Left lung (tissue), 14 donors: ENCODE measurements at places on chromosomes 11 and 22. TPM values are rescaled to one million over a fixed set of nuclear protein-coding genes. Genes with fewer than 3 reads are reported as not detected.

DNA sequence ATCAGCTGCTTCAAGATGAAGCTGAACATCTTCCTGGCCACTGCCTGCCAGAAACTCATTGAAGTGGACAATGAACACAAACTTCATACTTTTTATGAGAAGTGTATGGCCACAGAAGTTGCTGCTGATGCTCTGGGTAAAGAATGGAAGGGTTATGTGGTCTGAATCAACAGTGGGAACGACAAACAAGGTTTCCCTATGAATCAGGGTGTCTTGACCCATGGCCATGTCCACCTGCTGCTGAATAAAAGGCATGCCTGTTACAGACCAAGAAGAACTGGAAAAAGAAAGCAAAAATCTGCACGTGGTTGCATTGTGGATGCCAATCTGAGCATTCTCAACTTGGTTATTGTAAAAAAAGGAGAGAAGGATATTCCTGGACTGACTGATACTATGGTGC lies 22.2 kb upstream of the BIRC3 start:
- DNase-seq = no peak

- no peak for DNase-seq
These were observed 30.0 kb downstream of the CYB5R2 start for GRCh38 chr11:7643314-7643713.

DNA sequence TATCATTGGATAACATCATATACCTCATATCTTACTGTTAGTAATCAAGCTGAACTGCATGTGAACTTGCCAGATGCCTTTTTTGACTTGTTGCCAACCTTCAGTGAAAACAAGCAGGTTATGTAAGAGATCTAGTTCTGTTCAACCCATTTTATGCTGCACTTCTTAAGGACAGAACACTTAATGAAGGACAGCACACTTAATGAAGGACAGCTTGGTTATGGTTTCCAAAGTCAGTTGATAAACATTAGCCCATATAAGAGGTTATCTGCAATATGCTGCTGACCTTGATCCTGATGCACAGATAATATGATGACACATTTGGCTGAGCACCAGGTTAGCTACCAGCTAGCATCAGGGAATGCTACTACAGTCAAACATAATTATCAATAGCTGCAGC lies 358.7 kb upstream of the PDGFD start:
- no peak for DNase-seq

GRCh38 chr11:102611291-102611690 lies 13.8 kb downstream of the MMP20 start:
- DNase-seq = no peak

The MPPED2 gene
- 0.26 TPM for total RNA-seq

- DNase-seq = no peak
These were observed 58.4 kb downstream of the NTM start for GRCh38 chr11:131428853-131429252.

GRCh38 chr22:19987394-19988306 lies 29.0 kb downstream of the ARVCF start:
- no peak for DNase-seq

The PIH1D2 gene
- total RNA-seq = 2.7 TPM

- DNase-seq = no peak
These were observed 106.2 kb downstream of the IGLL1 start for GRCh38 chr22:23473901-23474300.

The MAP6 gene
- total RNA-seq = 6.6 TPM

DNA sequence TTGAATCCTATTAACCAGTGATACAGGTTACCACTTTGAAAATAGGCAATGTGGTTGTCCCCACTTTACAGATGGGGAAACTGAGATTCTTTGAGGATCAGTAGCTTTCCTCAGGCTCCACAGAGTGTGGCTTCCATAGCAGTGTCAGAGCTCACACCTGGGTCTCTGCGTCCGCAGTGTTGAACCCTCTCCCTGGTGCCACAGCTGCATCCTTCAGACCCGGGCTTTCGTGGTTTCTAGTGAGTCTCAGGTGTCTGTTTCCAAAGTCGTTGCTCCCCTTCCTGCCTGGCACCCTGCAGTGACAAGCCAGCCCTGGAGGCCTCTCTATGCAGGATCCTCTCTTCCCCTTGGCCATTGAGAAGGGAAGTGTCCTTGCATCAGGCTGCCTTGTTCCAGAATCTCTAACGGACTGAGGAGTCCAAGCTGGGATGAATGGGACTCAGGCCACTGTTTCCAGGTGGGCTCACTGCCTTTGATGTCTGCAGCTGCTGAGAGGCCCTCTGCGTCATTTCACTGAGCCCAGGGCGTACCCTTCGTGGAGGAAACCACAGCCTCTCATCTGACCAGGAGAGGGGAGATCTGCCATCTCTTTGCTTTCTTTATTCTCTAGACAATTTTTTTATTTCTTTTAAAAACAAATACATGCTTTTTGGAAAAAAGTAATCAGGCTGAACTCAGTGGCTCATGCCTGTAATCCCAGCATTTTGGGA lies 48.4 kb upstream of the MICAL2 start:
- no peak for DNase-seq

The NTM gene
- 9.5 TPM for total RNA-seq

GRCh38 chr11:34198523-34198922 lies 93.1 kb downstream of the NAT10 start:
- no peak for DNase-seq

- no peak for DNase-seq
These were observed 57.5 kb downstream of the MYEOV start for GRCh38 chr11:69351460-69351859.

DNA sequence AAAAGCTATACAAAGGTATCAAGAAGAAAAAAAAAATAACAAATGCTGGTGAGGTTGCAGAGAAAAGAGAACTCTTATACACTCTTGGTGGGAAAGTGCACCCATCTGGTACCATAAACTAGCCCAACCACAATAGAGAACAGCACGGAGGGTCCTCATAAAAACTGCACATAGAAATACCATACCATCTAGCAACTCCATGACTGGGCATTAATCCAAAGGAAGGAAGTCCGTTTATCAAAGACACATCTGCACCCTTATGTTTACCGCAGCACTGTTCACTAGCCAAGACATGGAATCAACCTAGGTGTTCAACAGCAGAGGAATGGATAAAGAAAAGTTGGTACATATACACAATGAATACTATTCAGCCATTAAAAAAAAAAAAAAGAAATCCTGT lies 10.8 kb upstream of the CLDN5 start:
- no peak for DNase-seq

- no peak for DNase-seq
These were observed 4.6 kb downstream of the APOL4 start for GRCh38 chr22:36197065-36197440.

The TNNT3 gene
- 2.0 TPM for total RNA-seq

DNA sequence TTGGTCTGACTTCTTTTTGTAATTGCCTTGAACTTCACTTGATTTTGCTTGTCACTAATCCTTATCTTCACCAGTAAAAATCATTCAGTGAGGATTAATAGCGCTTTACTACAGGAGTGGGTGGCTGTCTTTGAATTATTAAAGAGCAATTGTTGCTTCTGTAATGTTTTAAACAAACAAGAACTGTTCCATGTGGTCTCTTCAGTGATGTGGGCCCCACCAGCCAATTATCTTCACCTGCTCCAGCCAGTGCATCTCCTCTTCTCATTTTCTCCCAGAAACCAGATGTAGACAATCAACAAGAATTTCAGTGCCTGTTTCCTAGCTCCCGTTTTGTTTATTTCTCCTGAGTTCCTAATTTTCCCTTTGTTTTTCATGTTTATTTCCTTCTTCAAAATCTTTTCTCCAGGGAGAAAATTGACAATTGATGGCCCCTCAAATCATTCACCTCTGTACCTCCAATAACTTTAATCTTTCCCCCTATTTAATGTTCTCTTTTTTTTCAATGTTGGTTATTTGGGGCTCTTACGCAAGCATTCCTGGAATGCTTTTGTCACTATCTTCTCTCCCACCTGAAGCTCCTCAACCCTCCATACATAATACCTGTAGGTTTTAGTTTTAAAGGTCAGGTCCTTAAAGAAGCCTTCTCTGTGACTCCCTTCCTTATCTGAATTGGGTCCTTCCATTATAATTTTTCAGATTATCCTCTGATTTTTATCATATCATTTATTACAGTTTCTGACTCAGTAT lies 115.1 kb downstream of the ARFGAP2 start:
- no peak for DNase-seq

The NLRX1 gene
- total RNA-seq = 15.7 TPM

DNA sequence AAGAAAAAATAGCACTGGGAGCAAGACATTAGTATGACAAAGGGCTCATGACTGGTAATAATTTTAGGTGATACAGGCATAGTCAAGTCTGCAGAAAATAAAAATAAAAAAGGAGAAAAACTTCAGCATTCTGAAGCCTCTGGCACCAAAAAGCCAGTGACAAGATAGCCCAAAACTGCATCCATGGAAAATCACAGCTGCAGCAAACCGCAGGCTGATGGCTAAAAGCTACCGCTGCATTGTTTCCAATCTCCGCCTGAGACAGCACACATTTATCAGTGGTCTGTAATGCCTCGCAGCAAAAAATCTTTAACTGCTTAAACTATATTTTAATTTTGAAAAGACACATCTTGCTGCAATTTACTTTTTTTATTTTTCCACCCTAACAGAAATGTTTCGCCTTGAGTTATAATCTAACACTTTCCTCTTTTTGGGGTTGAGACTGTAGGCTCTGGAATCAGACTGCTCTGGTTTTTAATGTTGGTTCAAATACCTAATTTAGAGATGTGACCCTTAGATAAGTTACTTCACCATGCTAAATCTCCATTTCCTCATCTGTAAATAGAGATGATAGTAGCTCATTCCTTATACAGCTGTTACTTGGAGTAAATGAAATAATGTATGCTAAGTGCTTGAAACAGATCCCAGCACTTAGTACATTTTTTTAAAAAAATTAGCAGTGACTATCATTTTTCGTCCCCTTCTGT lies 42.0 kb upstream of the FIBIN start:
- peak; percentile 40 for DNase-seq

DNA sequence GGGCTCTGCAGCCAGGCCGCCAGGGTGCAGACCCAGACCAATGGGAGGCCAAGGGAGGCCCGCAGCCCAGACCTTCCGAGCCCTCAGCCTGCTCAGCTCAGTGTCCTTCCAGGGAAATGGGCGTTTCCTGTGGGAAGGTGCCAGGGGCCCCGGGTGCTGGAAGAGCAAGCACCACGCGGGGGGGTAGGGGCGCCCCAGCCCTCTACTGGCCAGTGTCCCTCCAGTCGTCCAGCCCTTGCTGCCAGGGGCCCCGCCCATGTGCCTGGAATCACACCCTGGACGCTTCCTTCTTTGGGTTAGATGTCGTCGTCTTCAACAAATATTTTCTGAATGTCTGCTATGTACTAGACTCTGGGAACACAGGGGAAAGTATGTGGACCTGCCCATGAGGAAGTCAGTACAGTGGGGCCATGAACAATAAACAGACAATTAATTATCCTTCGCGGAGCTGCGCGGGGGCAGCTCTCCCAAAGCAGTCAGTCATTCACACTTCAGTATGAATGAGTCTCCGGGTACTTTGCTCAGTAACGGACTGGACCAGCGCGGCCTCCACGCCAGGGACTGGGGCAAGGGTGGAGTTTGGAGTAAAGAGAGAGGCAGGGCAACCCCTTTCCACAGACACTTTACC lies 60.2 kb downstream of the CDKN1C start:
- peak; percentile 85 for DNase-seq

The PIK3IP1 gene
- 12.8 TPM for total RNA-seq

DNA sequence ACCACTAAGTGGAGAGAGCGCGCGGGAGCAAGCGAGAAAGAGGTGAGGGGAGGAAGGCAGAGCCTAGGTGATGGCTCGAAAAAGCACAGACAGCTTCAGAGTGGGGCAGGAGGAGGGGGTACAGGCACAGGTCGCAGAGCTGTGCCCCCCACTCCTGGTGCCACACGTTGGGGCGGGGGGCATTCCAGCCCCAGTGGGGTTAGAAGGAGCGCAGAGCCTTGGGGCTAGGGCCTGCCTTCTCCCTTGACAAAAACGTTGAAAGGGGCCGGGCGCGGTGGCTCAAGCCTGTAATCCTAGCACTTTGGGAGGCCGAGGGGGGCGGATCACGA lies 41.6 kb upstream of the ISX start:
- no peak for DNase-seq

The RBMXL2 gene
- total RNA-seq = not detected

The OR51I1 gene
- total RNA-seq = not detected

- no peak for DNase-seq
These were observed 37.1 kb downstream of the APOL5 start for GRCh38 chr22:35754761-35755160.

The OR52I1 gene
- not detected for total RNA-seq

The MRGPRF gene
- 22.6 TPM for total RNA-seq

The ATP6V1E1 gene
- total RNA-seq = 140 TPM

DNA sequence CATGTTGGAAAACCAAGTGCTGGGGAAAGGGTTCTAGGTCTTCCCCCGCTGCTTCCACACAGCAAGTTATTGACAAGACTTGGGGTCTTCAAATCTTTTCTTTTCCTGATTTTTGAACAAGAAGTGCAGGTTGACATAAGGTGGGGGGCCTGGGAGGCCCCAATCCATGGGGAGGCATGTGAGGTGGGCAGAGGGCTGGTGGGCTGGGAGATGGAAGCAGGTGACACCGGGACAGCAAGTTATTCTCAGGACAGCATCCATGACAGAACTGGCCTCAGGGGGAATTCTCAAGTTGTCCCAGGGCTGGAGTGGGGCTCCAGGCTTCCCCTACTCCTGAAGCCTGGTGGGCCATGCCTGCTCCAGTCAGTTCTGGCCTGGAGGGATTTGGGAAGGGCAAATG lies 5.5 kb downstream of the FGF19 start:
- DNase-seq = no peak

DNA sequence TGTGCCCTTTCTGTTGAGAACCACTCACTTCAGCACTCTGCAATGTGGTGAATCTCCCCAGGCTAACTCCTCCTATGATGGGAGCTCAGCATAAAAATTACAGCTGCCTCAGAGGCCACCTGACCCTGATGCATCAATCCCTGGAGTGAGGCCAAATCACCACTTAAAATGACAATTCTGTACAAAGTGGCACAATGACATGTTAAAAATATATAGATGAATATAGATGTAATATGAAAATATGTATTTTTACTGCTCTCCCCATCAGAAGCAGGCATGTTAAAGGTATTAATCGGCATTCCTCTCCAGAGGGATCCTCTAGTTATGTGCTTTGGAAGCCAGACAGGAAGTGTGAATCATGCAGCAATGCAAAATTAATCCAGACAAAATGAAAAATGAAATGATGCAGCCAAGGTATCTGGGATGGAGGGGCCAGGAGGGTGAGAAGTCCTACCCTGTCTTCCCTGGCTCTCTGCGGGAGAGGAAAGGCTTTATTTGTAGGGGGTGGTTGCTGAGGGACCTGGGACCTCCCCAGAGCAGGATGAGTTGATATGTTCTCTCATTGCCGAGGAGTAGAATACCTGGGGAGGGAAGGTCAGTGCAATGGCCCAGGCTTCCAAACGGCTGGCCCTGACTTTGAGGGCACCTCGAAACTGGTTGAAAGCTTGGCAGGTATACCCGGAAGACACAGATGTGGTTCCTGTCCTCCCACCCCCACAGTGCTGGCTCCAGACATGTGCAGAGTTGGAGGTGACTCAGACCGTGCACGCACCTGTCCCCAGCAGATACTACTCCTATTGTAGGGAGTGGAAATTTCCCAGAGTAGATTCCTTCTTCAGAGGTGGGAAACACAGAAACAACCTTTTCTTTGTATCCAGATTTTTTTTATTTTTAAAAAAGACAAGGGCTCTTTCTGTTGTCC lies 347.9 kb upstream of the NCAM1 start:
- DNase-seq = no peak
